ENCODE measurements at places on chromosomes 16 and 17. TPM values are rescaled to one million over a fixed set of nuclear protein-coding genes. Genes with fewer than 3 reads are reported as not detected.

Gene TEKT1
- total RNA-seq, result not detected

Gene TBC1D3I
- 0.37 TPM for total RNA-seq

- peak; percentile 69 for DNase-seq
Measured at GRCh38 chr16:88804552-88805339, 1.2 kb downstream of the CDT1 start.

Gene CAPNS2
- 0.42 TPM for total RNA-seq

- DNase-seq, result no peak
Measured at GRCh38 chr16:24478401-24478800, 61.0 kb upstream of the RBBP6 start.

DNA sequence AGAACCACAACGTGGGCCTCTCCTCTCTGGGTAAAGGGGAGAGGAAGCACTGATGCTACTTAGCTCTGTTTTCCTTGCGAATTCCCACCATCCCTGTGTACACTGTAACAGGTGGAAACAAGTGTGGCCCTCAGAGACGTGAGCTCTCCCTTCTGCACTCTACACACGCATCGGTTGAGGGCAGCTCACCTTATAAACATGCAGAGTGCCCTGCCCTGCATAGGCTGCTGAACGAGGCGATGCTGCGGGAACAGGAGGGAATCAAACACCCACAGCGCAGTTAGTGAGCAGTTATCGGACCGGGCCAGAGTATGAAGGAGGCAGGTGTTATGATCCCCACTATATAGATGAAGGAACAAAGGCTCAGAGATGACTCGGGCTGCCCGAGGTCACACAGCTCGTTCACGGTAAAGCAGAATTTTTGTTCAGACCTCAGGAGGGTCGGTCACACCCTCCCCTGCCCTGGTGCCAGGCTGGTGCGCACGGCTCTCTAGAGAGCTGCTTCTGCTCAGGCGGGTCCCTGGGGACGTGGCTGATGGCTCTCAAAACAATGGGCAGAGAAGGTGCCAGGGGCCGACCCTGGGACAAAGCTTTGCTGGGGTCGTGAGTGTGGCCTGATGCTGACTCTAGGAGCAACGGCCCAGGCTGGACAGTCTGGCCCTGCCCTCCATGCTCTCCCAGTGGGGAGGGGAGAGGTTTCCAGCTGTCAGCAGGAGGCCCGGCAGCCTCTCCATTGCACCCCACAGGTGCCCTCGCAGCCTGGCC, 68.5 kb downstream of the RPH3AL start:
- no peak for DNase-seq

GRCh38 chr16:1432388-1433262, 1.7 kb downstream of the PERCC1 start:
- DNase-seq, result no peak

Gene TNS4
- 8.8 TPM for total RNA-seq

Gene NPIPA8
- total RNA-seq, result not detected

Gene PIK3R6
- 0.96 TPM for total RNA-seq

GRCh38 chr16:65142276-65142675, 20.4 kb upstream of the CDH11 start:
- no peak for DNase-seq

DNA sequence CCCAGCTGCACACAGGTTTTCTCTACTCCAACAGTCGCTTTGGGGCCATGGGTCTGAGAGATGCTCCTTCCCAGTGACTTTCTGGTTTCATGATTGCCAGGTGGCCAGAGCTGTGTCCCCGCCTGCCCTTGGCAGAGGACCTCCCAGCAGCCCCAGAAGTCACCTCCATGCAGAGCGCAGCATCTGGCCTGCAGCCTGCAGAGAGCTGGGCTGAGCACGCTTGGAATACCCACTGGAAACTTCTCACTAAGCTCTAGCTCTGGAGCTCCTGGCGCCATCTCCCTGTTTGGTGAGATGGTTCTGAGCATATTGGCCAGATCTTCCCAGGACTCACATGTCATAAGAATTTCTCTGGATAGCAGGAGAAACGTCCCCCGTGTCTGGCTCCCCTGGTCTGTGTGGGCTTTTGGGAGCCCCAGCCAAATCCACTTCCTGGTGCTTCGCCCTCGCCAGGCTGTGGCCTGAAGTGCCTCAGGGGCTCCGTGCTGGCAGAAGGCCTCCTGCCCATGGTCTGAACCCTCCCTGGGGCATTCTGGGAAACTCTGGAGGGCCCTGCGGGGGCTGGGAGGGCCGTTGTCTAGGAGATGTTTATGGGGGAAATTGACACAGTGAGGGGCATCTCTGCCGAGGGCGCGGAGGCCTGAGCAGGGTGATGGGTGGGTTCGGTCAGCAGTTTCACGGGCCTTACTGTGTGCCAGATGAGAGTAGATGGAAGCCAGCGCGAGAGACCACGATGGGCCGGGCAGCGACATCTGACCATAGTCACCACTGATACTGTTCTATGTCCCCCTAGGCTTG, 73.2 kb upstream of the CIBAR2 start:
- DNase-seq, result no peak

DNA sequence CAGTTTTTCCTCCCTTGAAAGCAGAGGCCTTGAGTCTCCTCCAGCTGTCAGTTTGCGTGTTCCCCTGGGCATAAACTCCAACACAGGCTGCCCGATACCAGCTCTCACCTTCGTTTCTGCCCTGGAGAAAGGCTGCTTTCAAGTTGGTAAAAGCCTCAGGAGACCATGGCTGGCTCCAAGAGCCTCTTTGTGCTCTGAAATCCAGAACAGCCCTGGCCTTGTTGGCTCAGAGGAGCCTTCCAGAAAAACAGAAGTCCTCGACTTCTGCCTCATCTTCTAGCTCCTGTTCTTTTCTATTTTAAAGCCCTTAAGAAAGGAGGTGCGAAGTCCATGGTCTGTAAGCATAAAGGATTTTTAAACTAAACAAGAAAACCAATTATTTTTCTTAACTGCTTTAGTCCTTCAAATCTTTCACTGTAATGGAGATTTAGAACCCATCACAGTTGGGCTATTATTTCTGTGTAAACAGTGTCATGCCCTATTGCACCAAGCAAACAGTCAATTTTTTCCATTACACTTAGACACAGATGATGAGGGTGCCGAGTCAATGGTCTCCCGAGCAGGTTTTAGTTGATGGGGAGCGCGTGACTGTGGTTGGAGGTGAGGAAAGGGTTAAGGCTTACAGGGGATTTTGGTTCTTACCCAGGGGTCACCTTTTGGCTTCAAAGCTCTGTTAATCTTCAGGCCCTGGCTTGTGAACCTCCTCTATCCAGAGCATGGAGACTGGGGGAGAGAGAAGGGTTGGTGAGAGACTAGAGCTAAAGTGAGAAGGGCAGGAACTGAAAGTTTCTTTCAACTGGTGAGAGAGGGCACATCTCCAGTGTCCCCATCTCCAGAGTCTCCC, 212.8 kb downstream of the MSI2 start:
- no peak for DNase-seq

DNA sequence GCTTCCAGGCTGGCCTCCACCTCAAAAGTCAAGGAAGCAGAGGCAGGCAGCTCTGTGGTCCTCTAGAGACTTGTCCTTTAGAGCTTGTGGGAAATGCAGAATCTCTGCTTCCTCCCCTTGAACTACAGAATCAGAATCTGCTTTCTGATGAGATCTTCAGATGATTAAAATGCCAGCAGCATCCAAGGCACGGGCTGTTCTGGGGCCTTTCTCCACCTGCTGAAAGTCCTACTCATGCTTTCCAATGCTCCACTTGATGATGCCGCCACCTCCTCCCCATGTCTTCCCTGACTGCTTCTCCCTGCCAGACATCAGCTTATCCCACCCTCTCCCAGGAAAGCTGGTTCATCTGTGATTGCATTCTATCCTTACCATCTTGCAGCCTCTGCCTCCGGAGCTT, 33.3 kb downstream of the CMTM3 start:
- no peak for DNase-seq

DNA sequence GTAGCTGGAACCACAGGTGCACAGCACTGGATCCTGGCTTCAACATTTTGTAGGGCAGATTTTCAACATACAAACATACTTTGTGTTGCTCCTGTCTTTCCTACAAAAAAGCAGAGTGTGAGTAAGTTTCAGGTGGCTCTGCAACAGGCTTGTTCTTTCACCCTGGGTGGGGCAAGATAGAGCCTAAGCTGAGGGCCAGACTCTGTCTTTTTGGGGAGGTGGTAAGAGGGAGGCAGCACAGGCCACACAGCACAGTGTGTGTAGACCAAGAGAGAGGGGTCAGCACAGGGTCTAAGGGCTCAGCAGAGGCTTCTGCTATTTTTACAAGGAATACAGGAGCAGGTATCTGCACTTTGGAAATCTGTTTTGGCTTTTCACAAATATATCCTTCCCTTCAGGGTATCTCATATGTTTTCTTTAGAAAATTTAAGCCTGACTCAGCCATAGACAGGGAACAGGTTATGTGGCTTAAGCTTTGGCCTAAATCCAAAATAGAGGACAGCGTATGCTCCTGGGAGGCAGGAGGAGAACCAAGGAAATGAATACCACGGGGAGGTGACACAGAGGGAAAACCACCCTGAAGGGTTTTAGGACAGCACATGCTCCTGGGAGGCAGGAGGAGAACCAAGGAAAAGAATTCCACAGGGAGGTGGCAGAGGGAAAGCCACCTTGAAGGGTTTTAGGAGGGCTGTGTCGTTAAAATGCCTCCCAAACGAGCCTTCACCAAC, 21.6 kb downstream of the EMC8 start:
- DNase-seq, result no peak

Gene C16orf78
- total RNA-seq, result not detected

Gene HOXB6
- 30.0 TPM for total RNA-seq

DNA sequence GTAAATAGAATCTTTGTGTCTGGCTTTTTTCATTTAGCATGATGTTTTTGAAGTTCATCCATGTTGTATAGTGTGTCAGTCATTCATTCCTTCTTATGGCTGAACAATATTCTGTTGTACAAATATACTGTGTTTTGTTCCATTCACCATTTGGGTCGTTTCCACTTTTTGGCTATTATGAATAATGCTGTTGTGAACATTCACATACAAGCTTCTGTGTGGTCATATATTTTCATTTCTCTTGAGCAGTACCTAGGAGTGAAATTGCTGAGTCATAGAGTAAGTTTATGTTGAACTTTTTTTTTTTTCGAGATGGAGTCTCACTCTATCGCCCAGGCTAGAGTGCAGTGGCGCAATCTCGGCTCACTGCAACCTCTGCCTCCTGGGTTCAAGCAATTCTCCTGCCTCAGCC, 32.3 kb upstream of the TAOK1 start:
- DNase-seq, result no peak

DNA sequence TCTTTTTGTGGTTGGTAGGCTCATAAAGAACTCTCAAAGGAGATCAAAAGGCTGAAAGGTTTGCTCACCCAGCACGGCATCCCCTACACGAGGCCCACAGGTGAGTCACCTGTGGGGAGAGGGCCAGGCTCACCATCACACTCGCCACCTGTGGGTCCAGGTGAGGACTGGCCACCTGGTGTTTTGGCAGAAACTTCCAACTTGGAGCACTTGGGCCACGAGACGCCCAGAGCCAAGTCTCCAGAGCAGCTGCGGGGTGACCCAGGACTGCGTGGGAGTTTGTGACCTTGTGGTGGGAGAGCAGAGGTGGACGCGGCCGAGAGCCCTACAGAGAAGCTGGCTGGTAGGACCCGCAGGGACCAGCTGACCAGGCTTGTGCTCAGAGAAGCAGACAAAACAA, 11.1 kb downstream of the GNPTG start:
- no peak for DNase-seq

DNA sequence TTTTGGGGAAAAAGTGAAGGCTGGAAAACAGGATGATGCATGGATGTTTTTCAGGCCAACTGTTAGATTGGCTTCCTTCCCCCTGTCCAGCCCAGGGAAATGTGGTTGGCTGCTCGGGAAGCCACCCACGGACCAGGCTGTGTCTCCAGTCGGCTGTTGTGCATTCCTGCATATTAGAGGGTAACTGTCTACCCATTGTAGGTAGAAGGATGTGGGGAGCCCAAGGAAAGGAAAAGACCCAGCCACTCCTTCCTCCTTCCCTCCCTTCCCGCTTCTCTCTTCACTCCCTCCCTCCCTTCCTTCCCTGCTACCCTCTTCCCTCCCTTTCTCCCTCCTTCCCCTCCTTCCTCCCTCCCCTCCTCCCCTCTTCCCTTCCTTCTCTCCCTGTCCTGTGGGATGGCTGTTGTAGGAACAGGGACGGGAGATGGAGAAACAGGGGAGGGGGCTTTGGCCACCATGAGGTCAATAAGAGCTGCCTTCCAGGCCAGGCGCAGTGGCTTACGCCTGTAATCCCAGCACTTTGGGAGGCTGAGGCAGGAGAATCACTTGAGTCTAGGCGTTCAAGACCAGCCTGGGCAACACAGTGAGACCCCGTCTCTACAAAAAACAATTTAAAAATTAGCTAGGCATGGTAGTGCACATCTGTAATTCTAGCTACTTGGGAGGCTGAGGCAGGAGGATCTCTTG, 16.9 kb downstream of the SYT17 start:
- DNase-seq, result no peak

Gene CTRL
- 0.64 TPM for total RNA-seq

GRCh38 chr16:69017036-69017783, 88.2 kb upstream of the HAS3 start:
- no peak for DNase-seq

Gene EPX
- not detected for total RNA-seq

GRCh38 chr16:86037999-86038925, 139.3 kb downstream of the IRF8 start:
- DNase-seq, result peak; percentile 43

Gene TERF2IP
- total RNA-seq, result 27.1 TPM

Gene PDILT
- not detected for total RNA-seq

- no peak for DNase-seq
Measured at GRCh38 chr16:56658327-56658875, 642 bp downstream of the MT1F start.

DNA sequence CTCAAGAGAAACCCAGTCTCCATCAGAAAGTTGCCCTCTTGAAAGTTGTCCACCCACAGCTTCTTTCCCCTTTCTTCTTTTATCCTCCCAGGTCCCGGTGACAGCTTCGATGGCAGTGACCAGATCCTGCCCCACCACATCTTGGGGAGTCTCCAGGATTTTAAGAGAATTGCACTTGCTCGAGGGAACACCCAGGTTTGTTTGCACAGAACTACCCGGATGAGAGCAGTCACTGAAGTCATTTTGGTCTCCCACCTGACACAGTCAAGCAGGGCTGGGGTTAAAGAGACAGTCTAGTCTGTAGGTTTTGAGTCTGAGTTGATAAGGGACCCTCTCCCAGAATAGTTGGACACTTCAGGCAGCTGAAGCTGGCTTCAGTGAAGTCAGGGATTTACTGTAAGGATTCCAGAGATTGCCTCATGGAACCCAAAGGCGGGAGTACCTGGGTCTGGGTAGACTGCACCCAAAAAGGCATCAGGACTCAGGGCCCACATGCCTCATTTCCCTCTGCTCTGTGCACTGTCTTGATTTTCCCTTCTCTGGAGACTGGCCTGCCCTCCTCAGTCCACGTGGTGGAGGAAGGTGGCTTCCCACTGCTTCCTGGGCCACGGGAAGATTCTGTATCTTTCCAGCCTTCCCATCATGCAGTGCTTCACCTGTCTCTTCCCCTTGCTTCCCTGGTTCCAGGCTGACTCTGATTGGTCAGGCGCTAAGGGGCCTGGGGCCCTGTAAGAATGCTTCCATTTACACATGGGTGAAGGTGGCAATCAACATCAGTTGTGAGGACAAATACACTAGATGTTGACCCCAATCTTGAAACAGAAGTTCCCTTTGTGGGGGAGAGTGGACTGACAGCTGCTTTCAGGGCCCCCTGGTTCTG, 9.5 kb downstream of the MYCBPAP start:
- DNase-seq, result no peak

Gene GDPD3
- 40.4 TPM for total RNA-seq
